ENCODE measurements at places on chromosomes 2 and 18.

DNA sequence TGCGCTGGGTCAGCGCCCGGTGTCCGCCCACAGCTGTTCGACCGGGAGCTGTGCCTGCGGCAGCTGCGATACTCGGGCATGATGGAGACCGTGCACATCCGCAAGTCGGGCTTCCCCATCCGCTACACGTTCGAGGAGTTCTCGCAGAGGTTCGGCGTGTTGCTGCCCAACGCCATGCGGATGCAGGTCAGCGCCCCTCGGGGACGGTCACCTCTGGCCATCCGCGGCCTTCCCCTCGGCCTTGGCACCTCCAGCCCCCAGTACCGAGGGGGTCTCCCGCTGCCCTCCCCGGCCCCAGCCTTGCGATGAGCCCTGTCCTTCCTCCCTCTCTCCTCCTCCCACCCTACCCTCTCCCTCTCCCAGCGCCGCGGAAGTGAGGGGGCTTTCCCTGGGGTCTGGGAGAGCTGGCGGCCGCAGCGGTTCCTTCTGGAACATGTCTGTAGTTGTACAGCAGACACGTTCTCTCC lies 53.2 kb upstream of the GPR17 start:
- DNase-seq, result no peak

DNA sequence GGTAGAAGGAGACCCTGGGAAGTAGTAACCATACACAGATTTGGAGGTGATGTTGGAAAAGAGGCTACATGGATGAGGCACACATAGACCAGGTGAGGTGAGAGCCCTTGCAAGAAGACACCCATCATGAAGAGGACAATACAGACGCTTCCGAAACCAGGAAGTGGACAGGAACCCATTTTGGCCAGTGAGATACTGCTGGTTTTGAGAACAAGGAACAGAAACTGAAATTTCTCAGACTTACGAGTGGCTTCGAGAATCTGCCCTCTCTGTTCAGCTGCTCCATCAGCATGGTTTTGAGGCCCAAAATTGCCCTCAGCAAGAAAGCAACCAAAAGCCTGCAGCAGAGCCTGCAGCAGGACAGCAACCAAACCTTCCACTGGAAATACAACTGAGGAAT lies 479.1 kb upstream of the NRXN1 start:
- no peak for DNase-seq

- no peak for DNase-seq
These were observed 216.1 kb upstream of the FSIP2 start for GRCh38 chr2:185522472-185522871.

DNA sequence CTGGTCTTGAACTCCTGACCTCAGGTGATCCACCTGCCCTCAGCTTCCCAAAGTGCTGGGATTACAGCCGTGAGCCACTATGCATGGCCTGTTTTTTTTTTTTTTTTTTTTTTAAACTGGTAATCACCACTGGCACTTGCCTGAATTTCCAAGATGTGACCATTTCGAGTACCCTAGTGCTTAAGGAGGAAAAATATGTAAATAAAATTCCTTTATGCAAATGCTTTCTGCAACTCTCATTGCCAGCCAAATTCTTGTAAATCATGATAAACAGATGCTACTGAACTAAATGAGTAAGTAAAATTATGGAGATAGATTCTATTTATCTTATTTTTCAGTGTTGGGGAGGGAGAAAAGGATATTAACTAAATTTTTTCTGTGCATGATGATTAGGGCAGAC lies 18.6 kb downstream of the CDCA7 start:
- DNase-seq, result no peak

DNA sequence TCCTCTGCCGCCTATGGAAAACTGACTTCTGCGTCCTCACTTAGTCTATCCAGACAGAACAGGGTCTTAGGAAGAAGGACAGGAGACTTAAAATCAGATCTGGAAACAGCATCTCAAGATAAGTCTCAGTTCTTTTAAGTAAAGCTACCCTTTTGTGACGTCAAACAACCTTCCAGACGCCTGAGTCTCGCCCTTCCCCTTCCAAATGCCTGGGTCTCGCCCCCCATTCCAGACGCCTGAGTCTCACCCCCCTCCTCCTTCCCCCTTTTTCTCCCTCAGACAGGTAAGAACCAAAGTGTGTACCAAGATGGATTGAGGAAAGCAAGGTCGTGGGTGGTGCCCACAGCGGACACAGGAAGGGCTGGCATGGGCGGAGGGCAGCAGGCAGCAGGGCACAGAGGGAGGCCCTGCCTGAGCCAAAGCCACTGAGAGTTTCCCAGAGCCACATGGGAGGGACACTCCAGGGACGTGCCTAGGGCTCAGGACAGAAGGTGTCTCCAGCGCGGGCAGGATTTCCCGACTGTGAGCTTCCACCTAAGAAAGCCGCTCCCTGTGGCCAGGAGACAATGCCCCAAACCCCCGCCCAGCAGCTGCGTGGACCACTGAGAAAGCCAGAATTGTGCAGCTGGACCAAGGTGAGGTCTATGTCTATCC lies 51.3 kb downstream of the ANKMY1 start:
- DNase-seq, result no peak

- no peak for DNase-seq
These were observed 252.0 kb upstream of the SOX11 start for GRCh38 chr2:5440174-5440573.

- no peak for DNase-seq
These were observed 109.2 kb downstream of the COPS8 start for GRCh38 chr2:237194906-237195305.

DNA sequence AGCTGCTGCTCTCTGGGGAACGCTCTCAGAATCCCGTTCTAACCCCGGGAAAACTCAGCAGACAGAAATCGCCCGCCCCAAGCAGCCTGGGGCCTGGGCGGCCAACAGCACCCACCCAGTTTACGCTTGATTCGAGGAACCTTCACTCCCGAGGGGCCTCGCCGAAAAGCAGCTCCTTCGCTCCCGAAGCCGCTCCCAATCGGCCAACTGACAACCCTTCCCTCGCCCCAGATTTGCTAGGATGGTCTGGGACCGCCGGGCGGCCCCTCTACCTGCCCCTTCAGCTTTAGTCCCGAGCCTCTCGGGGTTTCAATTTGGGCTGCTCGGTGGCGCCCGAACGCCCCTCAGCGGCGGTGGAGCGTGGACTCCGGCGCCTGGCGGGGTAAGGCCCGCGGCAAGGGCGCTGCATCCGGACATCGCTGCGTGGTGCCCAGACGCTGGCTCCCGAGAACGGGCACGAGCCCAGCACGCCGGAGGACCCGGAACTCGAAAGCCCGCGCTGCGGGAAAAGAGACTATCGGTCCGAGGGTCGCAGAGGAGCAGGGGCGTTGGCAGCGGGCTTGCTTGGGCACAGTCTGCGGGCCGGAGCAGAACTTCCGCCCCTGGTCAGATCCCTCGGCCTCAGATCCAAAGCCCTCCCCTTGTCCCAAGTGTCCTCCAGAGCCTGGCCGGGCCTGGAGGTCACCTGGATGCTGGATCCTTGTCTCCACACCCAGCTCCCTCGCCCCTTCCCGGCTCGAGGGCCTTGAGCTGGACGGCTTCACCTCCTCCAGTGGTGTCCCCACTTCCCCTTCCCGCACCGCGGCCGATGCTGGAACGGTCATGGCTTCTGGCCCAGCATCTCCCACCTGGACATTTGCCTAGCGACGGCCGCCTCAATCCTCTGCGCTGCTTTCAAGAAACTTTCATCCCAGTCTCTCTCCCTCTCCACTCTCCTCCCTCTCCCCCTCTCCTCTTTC lies 3.0 kb upstream of the OTX1 start:
- DNase-seq, result no peak

GRCh38 chr2:120109186-120110061 lies 96.5 kb downstream of the EPB41L5 start:
- peak; percentile 81 for DNase-seq

GRCh38 chr2:127001751-127002150 lies 103.1 kb downstream of the TEX51 start:
- DNase-seq, result no peak

- no peak for DNase-seq
These were observed 85.3 kb downstream of the LDLRAD4 start for GRCh38 chr18:13303756-13304364.

DNA sequence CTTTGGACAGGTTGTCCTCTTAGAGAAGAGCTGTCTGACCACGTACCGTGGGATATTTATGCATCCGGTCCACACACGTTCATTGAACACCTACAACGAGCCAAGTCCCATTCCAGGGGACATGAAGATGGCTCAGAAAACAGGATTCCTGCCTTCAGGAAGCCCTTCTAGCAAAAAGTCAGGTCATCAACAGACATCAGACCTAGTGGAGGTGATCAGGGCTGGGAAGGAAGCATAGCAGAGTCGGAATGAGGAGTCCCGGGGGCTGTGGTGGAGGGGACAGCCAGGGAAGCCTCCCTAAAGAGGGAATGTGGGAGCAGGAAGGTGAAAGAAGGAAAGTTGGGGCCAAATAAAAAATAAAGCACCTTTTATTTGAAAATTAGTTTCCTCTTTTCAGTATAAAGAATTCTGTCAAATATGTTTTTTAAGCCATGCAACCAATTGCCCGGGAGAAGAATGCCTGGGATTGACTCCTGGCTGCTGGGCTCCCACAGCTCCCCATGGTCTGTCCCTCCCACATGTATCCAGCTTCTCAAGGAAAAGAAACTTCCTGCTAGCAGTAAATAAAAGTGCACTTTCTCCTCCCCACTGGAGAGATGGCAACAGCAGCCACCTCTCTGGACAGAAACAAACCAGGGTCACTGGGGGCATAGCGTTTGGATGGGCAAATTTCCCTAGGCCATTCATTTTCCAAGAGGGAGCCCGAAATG lies 144.8 kb downstream of the SMAD7 start:
- DNase-seq, result no peak

- no peak for DNase-seq
These were observed 127.0 kb downstream of the GAREM1 start for GRCh38 chr18:32343634-32344033.

- no peak for DNase-seq
These were observed 341.5 kb upstream of the ETAA1 start for GRCh38 chr2:67055387-67056304.

GRCh38 chr18:30481871-30482270 lies 560.7 kb downstream of the DSC3 start:
- no peak for DNase-seq

DNA sequence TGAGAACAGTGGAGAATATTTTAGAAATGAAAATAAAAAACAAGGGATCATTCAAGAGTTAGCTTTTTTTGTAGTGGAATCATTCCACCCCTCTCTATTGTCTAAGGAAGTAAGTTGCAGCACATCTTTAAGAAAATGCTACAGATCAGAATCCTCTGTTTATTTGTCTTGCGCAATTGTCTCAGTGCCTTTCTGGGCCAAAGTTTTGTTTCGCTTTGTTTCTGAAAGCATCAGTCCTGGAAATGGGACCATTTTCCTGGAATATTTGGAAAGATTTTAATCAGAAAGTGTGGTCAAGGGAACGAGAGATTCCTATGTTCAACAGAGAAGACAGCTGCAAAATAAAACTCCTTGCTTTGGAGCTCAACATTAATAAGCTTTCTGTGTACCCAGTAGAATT lies 74.0 kb downstream of the NRXN1 start:
- no peak for DNase-seq

GRCh38 chr2:185738679-185739472 lies at the start of gene FSIP2:
Gene FSIP2, plus strand, starts transcription at chr2:185738804. Its CDS starts 91 bp downstream, at chr2:185738895.
- no peak for DNase-seq

GRCh38 chr2:39487398-39488250 lies 50.5 kb upstream of the MAP4K3 start:
- DNase-seq, result no peak

DNA sequence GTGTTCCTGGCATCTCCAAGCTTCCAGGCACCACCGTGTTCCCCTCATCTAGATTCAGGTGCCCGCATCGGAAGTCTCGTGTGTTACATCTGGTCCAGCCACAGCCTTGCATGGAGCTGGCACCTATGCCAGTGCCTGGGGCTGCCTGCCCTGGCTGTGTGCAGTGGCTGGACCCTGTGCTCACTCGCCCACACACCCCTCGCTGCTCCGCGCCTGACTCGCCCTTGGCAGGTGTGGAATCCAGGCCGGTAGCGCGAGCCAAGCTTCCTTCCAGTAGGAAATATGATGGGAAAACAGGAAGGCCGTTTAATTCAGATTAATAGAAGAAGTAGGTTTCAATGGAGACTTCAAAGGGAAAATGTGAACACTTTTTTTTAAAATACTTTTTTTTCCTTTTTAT lies 78.0 kb downstream of the PTPN4 start:
- no peak for DNase-seq

DNA sequence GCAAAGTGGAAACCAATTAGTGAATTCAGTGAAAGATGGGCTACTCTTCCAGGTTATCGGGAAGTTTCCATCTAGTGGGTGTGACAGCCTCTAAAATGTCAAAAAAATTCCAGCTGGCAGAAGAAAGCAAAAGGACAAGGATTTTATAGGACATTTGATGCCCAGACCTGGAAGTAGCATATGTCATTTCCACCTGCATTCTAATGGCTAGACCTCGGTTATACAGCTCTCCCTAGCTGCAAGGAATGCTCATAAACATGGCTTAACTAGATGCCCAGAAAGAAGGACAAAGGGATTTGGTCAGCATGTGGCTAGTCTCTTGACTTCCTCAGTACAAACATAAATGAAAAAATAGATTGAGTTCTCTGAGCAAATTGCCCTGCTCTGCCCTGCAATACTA lies 215.4 kb downstream of the NYAP2 start:
- DNase-seq, result no peak

DNA sequence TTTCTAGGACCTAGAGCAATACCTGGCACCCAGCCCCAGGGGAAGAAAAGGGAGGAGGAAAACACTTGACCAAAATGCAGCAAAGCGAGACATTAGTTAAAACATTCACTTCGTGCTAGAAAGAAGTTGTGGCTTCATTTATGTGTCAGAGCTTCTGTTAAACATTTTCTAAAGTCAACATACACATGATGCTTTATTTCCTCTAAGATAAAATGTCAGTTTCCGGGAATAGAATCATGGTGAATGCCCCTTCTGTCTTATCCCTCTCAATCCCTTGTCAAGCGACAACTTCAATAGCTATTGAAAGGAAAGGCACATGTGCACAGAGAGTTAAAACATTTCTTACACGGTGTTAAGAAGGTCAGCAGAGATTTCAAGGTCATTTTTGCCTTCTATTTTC lies 404.6 kb upstream of the CWC22 start:
- DNase-seq, result no peak

DNA sequence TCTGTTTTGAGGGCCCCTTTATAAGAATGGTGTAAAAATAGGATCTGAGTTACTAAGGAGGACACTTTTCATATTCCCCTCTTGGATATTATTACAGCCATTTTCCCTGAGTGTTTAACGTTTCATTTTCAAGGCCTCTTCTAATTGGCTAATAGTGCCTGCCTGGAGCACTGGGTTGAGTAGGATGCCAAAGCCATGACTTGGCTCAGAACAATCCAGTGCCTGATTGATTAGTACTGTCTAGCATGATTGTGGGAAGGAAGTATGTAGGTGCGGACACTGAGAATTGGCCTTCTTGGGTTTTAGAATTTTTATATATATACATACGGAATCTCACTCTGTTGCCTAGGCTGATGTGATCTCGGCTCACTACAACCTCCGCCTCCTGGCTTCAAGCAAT lies 66.1 kb downstream of the NAB1 start:
- no peak for DNase-seq

All from Jurkat, Clone E6-1 (cell line).